GM23248 (cell line): ENCODE measurements at places on chromosomes 6 and 20. TPM values are rescaled to one million over a fixed set of nuclear protein-coding genes. Genes with fewer than 3 reads are reported as not detected.

DNA sequence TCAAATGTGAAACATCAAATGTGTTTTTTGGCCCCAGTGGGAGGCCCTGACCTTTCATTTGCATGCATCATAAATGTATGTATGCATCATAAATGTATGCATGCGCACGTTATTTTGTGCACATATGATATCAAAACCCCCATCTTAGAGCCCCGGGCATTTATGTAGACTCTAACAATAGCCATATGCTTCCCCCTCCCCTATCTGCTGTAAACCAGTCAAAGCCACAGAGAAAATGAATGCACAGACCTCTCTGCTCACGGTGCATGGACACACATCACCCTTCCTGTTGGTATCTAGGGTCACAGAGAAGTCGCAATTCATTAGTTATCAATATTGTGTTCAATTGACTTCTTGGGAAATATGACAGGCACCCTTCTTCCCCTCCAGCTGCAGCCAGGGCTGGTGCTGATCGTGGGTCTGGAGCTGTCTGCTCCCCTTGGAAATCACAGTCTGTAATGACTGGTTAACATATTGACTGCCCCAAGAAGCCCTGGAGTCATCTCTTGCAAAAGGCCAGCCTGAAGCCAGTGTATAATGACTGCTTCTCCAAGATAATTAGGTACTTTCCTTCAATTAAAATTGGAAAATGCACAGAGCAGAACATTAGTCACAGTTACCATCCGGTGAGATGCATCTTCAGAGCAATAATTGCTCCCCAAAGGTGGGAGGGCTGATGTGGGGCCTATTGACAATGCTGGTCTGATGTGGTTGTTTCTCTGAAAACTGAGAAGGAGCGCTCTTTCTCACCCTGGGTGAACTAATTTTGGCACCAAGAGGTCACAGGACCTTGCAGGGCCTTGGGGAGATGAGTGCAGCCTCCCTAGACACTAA lies 532.2 kb downstream of the CDH26 start:
- no peaks in the 10 kb centered on the region for H3K27me3 ChIP-seq
- H3K36me3 ChIP-seq: no peaks in the 10 kb centered on the region
- no peak overlapping the region for H3K4me3 ChIP-seq
- no peaks in the 10 kb centered on the region for H3K4me1 ChIP-seq
- DNase-seq: no peak
- H3K27ac ChIP-seq: no peak overlapping the region

GRCh38 chr6:8029243-8029870 lies 34.8 kb downstream of the BLOC1S5 start:
- no peak overlapping the region for H3K27ac ChIP-seq
- H3K4me1 ChIP-seq: peaks cover 21% of the 10 kb centered on the region
- DNase-seq: peak; percentile 21
- no peak overlapping the region for H3K4me3 ChIP-seq
- no peaks in the 10 kb centered on the region for H3K36me3 ChIP-seq

- DNase-seq: no peak
- H3K27me3 ChIP-seq: peaks cover 24% of the 10 kb centered on the region
- peaks cover 3% of the 10 kb centered on the region; the same call in 1 of the 2 replicates for H3K4me1 ChIP-seq
- H3K36me3 ChIP-seq: no peaks in the 10 kb centered on the region
These were observed 2.0 kb downstream of the COL19A1 start for GRCh38 chr6:69868252-69868804.

DNA sequence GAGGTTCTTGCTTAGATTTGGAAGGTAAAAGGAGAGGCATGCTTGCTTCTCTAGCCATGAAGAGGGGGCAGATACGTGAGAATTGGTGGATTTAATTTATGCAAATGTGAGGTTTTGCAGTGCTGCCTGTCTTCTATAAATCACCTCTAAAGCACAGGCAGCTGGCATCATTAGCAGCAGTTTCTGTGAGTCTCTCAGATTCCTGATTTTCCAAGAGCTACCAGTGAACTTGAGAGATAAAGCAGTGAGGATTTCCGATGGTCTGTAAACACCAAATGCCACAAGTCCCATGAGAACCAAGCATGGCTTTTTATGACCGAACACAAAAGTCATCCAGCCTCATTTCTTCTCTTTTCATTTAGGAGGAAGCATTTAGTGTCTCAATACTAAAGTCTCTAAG lies 3.2 kb upstream of the SIRPB2 start:
- no peaks in the 10 kb centered on the region for H3K36me3 ChIP-seq
- H3K27me3 ChIP-seq: peaks cover 46% of the 10 kb centered on the region
- no peak overlapping the region for H3K4me3 ChIP-seq
- no peak overlapping the region for H3K27ac ChIP-seq

- no peak for DNase-seq
- H3K4me1 ChIP-seq: no peaks in the 10 kb centered on the region
These were observed 14.6 kb upstream of the MEI4 start for GRCh38 chr6:77638129-77638830.

DNA sequence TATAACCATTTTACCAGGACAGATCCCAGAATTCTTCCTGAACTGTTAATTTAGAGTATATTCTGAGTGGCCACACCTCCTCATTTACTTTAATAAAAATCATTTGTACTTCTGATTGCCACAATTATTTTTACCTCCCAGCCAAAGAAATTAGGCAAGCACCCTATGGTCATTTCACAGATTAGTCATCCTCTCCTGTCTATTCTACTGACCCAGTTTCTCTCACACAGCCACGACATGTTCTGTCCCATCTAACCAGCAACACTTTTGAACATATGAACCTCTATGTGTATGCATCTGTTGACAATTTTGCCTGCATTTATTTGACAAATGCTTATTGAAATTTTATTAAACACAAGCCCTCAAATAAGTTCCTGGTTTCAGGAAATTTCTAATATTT lies 202.6 kb upstream of the STXBP5 start:
- H3K4me1 ChIP-seq: peaks cover 27% of the 10 kb centered on the region
- peak; percentile 53 for DNase-seq
- H3K27me3 ChIP-seq: no peaks in the 10 kb centered on the region
- H3K36me3 ChIP-seq: no peaks in the 10 kb centered on the region

GRCh38 chr20:1274485-1275311 lies 8.6 kb downstream of the SNPH start:
- no peak overlapping the region for H3K4me3 ChIP-seq
- no peak for DNase-seq
- H3K27ac ChIP-seq: no peak overlapping the region

AFG1L gene
- 0.38 and 1.2 TPM in 2 replicates for total RNA-seq
